ENCODE measurements at places on chromosomes 16 and 17.

DNA sequence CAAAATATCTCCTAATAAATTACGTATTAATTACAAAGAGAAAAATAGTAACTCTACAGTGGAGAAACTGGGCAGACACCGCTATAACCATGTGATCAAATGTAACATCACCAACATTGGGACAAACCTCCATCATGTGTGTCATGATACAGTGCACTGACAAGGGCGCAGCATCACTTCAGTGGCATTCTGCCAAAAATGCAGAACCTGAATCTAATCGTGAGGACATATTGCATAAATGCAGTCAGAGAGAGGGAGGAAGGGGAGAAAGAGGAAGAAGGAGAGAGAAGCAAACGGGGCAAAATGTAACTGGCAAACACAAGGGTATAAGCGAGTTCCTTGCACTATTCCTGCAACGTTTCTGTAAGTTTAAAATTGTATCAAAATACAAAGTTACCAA is 74.2 kb upstream of the MARCHF10 start:
- no peak for DNase-seq

- DNase-seq, result no peak
Observed at GRCh38 chr16:28538733-28539596, at the start of gene NUPR1. Gene NUPR1, minus strand, starts transcription at chr16:28538974. Its CDS starts 67 bp downstream, at chr16:28538907.

GRCh38 chr17:60361889-60362288 is 30.0 kb downstream of the USP32 start:
- DNase-seq, result no peak

DNA sequence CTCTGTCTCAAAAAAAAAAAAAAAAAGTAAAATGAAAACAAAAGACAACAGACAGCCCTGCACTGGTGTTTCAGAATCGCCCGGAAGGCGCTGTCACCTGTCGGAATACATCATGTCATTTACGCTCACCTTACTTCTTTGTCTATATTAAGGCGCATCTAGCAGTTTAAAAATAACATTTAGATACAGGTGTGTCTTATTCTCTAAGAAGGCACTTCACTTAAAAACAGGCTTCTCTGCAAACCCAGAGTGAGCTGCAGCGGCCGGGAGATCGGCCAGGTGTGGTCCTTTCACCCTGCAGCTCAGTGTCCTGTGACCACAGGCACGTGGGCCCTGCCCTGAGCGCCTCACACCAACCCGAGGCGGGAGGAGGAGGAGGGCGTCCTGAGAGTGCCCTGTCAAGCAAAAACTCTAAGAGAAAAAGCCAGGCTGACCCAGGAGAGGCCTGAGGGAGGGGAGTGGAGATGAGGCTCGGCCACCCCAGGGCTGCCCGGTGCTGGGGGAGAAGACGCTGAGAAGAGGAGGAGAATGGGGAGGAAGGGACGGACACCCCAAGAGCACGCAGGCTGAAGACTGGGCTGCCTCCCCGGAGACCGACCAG is 3.3 kb upstream of the LMF1 start:
- DNase-seq, result no peak

GRCh38 chr16:3152027-3152276 is 17.1 kb downstream of the ZNF213 start:
- DNase-seq, result no peak

GRCh38 chr16:27489906-27490305 is 59.8 kb downstream of the GTF3C1 start:
- no peak for DNase-seq

DNA sequence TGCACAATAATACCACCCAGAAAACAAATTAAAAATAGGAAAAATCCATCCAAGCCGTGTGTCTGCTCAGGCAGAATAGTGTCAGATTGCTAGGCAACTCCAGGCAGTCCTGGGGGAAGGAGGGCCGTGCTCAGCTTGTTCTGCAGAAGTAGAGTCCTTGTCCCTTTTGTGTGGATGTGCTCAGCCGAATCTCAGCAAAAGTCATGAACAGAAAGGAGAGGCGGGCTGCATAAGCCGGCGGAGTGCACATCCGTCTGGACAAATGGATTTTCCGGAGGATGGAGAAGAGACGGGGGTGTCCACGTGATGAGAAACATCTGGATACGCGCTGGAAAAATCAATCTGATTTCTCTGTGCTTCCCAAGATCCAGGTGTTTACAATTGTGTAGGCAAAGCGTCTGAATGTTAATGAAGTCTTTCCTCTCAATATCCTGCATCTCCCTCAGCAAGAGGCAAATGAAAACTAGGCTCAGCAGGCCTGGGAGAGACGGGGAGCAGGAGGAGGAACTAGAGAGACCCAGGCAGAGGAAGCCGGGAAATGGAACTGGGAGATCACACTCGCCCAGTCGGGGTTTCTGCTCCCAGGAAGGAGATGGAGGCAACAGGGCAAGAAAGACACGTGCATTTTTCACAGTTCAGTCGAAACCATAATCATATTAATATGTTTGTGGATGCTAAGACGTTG is 7.7 kb upstream of the RBFOX3 start:
- DNase-seq, result no peak

DNA sequence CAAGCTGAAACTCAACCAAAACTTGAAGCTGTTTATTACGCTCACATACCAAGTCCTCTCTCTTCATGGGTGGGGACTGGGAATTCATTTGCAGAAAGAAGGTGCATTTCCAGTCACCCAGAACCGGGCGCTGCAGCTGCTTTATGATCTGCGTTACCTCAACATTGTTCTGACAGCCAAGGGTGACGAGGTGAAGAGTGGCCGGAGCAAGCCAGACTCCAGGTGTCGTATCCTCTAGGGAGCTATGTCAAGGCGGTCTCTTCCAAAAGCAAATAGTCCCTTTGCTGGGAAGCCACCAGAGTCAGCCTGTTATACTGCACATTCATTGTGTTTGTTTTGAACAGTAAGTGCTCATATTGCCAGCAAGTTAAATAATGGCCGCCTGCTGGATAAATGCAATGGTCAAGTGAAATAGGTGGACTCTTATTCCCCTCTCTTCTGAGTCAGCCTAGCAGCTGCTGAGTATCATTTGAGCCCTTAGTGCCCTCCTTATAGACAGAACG is 12.7 kb downstream of the COG1 start:
- no peak for DNase-seq

- DNase-seq, result no peak
Observed at GRCh38 chr17:41547378-41547841, 19.3 kb upstream of the KRT19 start.

GRCh38 chr17:9479964-9480363 is 95.7 kb downstream of the STX8 start:
- DNase-seq, result no peak

- DNase-seq, result no peak
Observed at GRCh38 chr16:24344784-24345183, 88.6 kb downstream of the CACNG3 start.
